ENCODE measurements at places on chromosomes 11 and 22. TPM values are rescaled to one million over a fixed set of nuclear protein-coding genes. Genes with fewer than 3 reads are reported as not detected.

UPB1 gene
- total RNA-seq = 0.50 TPM

LGR4 gene
- 35.9 TPM for total RNA-seq

KRTAP5-2 gene
- total RNA-seq = not detected

TH gene
- not detected for total RNA-seq

CCDC188 gene
- not detected for total RNA-seq

OR8G5 gene
- total RNA-seq = not detected

GAL gene
- total RNA-seq = not detected

EXPH5 gene
- 4.8 TPM for total RNA-seq

CHEK2 gene
- 3.4 TPM for total RNA-seq

NXPE4 gene
- not detected for total RNA-seq

RCE1 gene
- total RNA-seq = 12.1 TPM

PTPRCAP gene
- 3.5 TPM for total RNA-seq

CARD18 gene
- total RNA-seq = not detected
